ENCODE measurements at places on chromosomes 4 and X.
A peak's percentile ranks its signal among the peaks of the same experiment; 100 is the strongest.

DNA sequence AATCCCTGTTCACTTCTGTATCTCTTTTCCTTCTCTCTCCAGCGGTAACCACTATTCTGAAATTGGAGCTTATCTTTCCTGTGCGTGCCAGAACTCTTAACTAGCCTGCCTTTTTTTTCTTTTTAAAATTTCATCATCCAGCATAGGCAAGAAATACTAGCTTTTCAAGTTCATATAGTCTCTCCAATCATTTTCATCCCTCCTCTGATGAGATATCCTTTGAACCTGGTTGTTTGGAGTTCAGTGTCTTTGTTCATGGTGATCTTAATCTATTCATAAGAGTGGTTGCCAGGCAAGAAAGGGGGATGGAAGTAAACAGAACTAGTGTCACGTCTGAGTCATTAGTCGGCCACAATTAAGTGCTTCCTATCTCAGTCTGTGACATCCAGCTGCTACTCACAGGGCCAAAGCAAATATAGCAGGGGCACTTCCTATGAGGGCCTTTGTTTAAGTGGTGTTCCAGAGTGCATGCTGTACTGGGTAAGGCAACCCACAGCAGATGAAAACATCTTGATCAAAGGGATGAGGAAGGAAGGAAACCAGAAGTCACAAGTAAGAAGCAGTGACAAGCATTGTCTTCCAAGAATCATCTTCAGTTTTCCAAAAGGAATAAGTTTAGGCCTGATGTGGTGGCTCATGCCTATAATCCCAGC lies 56.4 kb upstream of the XIAP start:
- DNase-seq = peak; percentile 93

DNA sequence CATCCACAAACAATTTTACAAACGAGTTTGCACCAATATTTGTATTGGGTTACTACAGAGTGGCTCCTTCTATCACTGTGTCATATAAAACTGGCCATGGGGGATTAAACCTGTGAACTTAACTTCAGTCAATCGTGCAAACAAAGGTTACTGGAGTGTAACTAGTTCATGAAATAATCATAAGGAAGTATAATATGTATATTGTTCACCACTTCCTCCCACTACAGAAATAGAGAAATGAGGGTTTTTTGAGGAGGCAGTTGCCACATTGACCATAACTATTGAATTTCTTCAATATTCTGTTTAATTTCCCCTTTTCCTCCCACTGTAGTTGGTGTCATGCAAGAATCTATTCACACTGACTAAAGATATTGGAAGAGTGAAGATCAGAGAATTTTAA lies at the start of gene GPR82:
Gene GPR82 (plus strand): TSS at position 356 of the 400 bp plus-strand sequence. CDS start 2,846 bp downstream, outside the sequence.
- DNase-seq = no peak

DNA sequence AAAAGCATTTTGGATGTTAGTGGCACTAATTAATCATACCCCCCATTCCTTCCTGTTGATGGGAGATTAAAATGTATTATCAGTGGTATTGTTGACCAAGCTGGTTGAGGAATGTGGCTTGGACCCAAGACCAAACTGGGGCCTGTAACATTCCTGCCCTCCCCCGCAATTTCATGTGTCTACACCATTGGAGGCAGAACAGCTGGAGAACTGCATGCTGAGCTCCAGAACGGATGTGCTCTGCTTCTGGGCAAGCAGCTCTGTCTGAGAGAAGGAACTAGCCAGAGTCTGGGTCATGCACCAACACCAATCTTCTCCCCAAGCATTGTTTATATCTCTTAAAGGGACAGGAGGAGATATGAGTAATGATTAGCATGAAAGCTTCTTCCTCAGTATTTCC lies 185.5 kb downstream of the CEP135 start:
- DNase-seq = no peak

GRCh38 chr4:105093975-105094374 lies 52.7 kb upstream of the TET2 start:
- DNase-seq = no peak

- no peak for DNase-seq
These were observed 427.9 kb downstream of the SPRY1 start for GRCh38 chr4:123824524-123824923.

Data from NCI-H1105 treated with DMSO at 0.1 percent for 48 hours (cell line).